ENCODE measurements at places on chromosomes 6 and 20.

- no peak for DNase-seq
Observed at GRCh38 chr20:1122388-1123315, 4.2 kb downstream of the PSMF1 start.

- no peak for DNase-seq
Observed at GRCh38 chr6:131754715-131755567, 44.1 kb upstream of the CTAGE9 start.

- DNase-seq = no peak
Observed at GRCh38 chr20:62359491-62360121, 7.5 kb downstream of the LAMA5 start.

DNA sequence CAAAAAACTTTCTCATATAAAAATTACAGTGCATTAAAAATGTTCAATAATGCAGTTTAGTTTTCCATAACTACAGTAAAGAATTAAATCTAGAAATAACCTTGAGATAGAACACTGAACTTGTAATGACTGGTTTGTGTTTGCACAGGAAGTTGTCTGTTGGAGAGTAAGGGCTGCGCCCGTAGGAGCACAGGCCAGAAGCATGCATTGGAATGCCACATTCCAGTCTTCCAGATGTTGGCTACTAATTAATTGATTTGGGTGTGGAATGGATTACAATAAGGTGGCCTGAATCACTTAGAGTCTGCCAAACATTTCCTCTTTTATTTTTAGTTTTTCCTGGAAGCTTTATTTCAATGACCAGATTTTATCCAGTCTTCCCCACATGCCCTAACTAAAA is 582.6 kb upstream of the MMS22L start:
- no peak for DNase-seq

GRCh38 chr6:6634735-6635075 is 46.2 kb downstream of the LY86 start:
- no peak for DNase-seq

GRCh38 chr6:25054469-25054868 is 118.7 kb upstream of the RIPOR2 start:
- DNase-seq = no peak

- DNase-seq = no peak
Observed at GRCh38 chr6:91786474-91787184, 1199.8 kb upstream of the MAP3K7 start.

DNA sequence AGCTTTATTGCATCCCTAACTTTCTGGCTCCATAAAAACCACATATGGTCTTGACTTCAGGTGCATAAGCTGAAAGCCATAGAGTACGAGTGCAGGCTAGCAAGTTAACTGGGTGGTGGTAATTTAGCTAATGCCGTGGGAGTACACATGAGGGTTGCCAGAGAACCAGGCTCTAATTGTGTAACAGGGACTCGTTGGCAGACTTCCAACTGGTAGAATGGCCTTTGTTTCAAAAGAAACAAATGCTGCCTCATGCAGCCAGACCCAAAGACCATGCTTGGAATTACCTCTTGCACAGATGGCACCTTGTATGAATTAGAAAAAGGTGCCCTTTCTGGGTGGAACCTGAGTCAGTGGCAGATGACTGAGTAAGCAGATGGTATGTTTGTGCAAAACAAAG is 73.2 kb downstream of the LY86 start:
- DNase-seq = no peak

DNA sequence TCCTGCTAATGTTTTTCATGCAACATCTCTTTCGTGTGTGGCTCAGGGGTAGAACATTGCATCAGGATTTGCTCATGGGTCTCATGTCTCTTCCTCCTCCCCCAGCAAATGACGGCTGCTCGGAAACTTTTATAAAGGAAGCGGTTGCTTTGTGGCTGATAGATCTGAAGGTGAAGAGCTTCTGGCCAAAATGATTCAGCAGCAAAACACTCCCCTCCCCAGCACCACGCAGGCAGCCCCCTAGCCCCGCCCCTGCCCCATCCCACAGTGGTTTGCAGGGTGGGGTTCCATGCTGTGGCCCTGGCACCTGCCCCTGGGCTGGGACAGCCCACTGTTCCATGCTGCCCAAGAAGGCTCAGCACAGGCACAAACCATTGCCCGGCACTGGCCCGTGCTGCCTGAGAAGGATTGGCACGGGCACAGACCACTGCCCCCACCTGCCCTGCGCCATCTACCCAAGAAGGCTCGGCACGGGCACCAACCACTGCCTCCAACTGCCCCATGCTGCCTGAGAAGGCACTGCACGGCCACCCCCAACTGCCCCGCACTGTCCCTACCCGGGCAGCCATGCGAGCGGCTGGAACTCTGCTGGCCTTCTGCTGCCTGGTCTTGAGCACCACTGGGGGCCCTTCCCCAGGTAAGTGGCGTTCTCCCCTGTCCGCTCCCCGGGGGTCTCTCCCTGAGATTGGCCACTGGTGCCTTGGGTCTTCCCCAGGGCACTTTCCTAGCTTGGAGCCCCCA is at the start of gene CST7:
Gene CST7 (plus strand): TSS at position 331 of the 741 bp plus-strand sequence. CDS start 237 bp downstream, at position 568.
- DNase-seq = peak; percentile 80

GRCh38 chr6:135105710-135106109 is 51.1 kb upstream of the HBS1L start:
- no peak for DNase-seq

GRCh38 chr20:2688041-2688591 is 4.5 kb upstream of the EBF4 start:
- no peak for DNase-seq

- DNase-seq = no peak
Observed at GRCh38 chr20:16710781-16711180, 19.0 kb upstream of the SNRPB2 start.

DNA sequence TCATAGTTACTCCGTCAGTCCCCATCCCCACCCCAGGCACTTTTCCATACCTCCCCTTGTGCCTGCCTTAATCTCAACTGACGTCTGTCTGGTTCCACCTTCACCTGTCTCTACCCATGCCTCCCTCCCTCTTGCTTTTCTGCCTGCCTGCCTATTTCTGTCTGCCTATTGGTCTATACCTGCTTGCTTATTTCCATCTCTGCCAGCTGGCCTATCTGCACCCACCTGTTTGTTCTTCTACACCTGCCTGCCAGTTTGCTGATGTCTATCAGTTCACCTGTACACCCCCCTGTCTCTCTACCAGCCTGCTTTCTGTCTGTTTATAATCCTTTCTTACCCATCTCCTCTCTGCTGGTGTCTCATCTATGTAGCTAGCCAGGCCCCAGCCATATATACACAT is 87.5 kb downstream of the RALGAPA2 start:
- no peak for DNase-seq

DNA sequence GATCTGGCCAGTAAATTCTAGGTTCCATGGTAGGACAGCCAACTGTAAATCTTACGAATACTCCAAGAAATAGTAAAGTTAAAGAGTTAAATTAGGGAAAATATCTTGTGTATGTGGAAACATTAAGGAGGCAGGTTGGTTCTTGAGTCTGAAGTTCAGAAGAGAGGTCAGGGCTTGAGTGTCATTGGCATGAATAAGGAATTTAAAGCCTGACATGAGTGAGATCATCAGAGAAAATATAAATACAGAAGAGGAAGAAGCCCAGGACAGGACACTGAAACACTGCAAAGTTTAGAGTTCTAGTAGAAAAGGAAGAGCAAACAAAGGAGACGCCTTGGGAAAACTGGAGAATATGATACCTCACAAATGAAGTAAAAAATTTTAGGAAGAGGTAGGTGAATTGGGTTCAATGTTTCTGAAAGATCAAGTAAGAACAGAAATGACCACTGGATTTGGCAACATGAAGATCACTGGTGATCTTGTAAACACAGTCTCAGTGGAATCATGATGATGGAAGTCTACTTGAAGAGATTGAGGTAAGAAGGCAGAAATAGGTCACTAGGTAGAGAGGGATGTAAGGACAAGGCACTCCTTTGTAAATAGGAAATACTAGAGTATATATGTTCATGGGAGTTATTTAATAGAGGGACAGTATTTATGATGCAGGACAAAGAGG is 41.6 kb upstream of the SYNCRIP start:
- no peak for DNase-seq

GRCh38 chr6:31945507-31946369 is at the start of gene CFB:
TSS of gene CFB (plus strand) at chr6:31946095. CDS start at chr6:31946222, 127 bp downstream.
- peak; percentile 31 for DNase-seq

DNA sequence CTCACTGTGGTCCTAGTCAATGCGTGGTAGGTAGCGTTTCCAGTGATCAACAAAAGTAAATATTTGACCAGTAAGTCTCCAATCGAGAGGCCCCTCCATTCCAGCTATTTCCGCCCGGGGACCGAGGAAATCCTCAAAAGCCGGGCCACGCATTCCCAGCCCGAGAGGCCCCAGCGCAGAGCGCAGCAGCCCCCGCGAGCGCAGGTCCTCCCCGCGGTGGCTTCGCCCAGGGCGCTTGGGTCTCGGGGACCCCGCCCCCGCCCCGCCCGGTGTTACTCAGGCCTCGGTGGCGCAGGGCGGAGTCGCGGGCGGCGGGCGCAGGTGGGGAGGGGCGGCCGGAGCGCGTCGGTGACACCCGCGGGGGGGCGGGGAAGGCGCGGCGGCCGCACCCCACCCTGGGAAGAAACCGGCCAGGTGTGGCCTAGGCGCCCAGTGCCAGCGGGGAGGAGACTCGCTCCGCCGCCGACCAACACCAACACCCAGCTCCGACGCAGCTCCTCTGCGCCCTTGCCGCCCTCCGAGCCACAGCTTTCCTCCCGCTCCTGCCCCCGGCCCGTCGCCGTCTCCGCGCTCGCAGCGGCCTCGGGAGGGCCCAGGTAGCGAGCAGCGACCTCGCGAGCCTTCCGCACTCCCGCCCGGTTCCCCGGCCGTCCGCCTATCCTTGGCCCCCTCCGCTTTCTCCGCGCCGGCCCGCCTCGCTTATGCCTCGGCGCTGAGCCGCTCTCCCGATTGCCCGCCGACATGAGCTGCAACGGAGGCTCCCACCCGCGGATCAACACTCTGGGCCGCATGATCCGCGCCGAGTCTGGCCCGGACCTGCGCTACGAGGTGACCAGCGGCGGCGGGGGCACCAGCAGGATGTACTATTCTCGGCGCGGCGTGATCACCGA is at the start of gene DSP:
Gene DSP (plus strand): TSS at position 497 of the 890 bp plus-strand sequence. CDS start 245 bp downstream, at position 742.
- DNase-seq = no peak

- no peak for DNase-seq
Observed at GRCh38 chr20:33883164-33883563, 72.0 kb downstream of the CHMP4B start.

DNA sequence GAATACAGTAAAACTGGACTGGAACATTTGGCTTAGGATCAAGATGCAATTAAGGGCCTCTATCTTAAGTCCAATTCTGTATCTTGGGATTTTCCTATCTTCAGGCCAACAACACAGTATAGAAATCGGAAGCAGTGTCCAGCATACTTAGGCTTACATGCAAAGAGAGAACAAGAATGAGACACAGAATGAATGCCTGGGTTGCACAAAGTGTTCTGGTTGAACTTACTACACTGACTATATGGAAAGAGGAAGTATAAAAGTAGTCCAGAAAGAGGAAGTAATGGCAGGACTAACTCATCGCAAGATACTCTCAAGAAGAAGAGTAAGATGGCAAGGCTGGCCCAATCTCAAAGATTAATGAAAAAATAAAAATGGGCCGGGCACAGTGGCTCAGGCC is 87.6 kb downstream of the BTBD9 start:
- DNase-seq = no peak

- DNase-seq = no peak
Observed at GRCh38 chr20:50436052-50436656, 74.0 kb upstream of the PTPN1 start.

- no peak for DNase-seq
Observed at GRCh38 chr6:56430629-56431600, 183.5 kb upstream of the COL21A1 start.

- no peak for DNase-seq
Observed at GRCh38 chr6:11185204-11185842, 47.1 kb downstream of the NEDD9 start.

GRCh38 chr6:6234963-6235362 is 85.5 kb downstream of the F13A1 start:
- no peak for DNase-seq

DNA sequence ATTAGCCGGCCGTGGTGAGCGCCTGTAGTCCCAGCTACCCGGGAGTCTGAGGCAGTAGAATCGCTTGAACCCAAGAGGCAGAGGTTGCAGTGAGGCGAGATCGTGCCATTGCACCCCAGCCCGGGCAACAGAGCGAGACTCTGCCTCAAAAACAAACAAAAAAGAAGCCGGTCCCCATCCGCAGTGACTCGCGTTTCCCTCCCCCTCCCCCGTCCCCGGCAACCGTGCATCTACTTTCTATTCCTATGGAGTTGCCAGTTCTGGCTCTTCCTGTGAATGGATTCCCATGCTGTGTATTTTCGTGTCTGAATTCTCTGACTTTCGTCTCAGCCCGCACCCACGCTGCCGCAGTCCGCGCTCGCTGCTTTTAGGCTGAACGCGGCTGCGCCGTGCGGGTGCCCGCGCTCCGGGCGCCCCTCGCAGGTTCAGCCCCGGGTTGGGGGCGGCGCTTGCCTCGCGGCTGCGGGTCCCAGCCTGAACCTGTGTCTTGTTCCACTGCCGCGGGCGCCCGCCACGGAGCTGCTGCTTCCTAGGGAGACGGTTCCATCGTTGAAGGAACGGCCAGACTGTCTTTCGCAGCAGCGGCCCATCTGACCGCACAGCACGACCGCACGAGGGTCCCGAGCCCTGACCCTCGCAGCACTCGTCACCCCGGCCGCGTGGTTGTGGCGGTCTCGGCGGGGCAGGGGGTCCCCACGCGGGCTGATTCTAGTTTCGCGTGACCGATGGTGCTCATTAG is 1.1 kb upstream of the MRGBP start:
- DNase-seq = no peak

DNA sequence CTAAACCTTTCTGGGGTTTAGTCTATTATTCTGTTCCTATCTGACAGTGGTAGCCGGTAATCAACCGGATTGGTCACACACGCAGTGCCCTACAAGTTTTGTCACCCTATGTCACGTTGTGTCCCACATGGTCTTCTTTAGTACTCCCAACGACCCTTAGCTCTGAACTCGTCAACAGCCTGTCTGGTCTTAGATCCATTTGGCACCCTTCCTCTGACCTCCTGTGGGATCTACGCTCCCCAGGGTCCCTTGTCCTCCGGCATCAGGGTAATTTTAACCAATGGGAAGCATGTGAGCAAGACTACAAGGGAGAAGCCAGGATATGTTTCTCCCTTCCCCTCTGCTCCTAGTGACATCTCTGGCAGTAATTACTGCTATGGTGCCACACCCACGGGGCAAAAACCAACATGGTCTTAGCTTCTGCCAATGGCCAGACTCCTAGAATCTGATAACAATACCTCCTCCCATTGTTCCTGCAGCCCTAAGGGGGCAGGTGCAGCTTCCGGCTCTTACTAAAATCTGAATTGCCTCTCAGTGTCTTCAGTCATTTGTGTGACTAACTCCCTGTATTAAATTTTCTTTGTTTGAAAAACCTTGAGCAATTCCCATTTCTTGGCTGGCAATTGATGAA is 56.6 kb downstream of the MAFB start:
- DNase-seq = no peak

DNA sequence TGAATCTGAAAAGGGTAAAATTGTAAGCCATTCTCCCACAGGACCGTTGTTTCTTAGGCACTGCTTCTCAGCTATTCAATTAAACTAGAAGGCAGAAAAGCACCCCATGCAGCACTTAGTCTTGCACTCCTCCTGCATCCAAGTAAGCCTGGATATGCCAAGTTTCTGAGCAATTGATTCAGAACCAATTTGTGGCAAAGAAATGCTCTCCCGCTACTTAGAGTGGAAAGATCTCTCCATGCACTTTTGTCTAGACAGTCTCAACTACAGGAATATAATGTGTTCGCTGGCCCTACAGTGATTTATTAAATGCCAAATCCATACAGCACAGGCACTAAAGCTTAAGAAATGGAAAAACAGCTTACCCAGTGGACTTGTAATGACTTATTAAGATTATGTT is 338.5 kb downstream of the HACE1 start:
- no peak for DNase-seq
